Naive thymus-derived CD8-positive, alpha-beta T cell (primary cell): ENCODE measurements at places on chromosomes 4 and X.

- no peak for DNase-seq
These were observed 88.6 kb upstream of the MAD2L1 start for GRCh38 chr4:120155287-120155686.

GRCh38 chrX:84709987-84710386 is 207.7 kb upstream of the HDX start:
- no peak for DNase-seq

DNA sequence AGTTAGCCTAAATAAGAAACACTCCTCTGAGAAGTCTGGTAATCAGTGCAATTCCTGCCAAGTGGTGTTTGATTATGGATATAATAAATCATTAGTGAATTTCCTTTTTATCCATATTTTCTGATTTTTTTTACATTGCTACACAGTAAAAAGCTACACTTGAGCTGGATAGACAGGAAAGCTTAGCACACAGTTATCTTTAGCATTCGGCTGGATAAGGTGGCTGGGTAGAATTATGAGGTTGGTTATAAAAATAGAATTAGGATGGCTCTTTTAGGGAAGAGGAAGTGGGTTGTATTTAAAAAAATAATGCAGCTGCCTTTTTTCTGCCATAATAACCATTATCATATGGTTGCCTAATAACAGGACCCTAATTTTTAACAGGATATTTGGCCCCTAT is 460.6 kb downstream of the NAF1 start:
- DNase-seq, result no peak

DNA sequence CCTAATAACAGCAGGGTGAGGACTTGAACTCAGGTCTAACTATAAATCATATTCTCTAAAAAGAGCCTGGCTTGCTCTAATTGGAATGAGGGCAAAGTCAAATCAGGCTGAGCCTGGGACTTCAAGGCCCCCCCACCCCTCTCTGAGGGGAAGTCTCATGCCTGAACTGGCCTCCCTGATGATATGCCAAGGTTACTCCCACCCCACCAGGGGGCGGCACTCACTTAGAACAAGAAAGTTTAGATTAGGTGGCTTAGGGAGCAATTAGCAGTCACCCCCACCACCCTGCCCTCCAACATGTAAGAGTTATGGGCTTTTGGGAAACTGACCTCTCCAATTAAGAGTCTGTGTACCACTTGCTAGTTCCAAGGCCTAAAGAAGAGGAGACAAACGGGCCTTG is 2.7 kb downstream of the FOXO4 start:
- peak; percentile 69 for DNase-seq

GRCh38 chr4:17758485-17758884 is 22.9 kb downstream of the FAM184B start:
- DNase-seq, result no peak

DNA sequence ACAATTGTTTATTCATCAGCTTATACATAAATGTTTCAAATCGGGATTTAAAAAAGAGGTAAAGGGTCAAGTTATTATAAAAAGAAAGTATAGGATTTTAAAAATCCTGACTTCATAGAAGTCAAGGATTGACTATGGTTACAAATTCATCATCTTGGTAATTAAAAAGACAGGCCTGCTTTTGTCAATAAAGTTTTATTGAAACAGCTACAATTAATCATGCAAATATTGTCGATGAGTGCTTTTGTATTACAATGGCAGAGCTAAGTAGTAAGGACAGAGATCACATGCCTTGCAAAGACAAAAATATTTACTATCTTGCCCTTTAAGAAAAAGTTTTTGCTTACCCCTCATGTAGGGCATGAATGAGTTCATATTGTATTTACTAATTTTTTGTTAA is 595.4 kb downstream of the IL15 start:
- DNase-seq, result no peak

DNA sequence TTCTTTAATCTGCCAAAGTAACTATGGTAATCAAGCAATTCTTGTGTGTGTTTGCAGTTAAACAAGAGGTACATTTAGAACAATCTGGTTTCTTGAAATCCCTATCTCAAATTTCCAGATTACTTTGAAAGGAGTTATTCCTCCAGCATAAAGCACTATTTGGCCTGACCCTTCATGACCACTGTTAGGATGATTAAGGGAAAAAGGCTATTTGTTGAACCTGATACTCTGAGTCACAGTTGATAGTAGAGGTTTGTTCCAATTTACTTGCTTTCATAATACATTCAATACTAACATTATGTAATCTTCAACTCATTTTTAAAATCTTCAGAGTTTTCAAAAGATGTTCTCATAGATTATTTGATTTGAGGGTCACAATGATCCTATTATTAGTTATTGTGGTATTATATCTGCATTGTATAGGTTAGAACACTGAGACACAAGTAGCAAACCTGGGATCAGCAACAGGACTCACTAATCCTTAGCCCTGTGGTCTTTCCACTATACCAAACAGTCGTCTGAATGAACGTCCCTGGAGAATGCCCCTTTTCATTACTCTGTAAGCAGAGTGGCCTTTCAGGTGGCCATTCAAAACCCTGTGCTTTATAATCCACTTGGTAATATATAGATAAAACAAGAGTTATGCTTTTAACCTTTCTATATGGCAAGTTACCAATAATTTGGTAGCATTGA is 8.1 kb upstream of the NDST4 start:
- no peak for DNase-seq

DNA sequence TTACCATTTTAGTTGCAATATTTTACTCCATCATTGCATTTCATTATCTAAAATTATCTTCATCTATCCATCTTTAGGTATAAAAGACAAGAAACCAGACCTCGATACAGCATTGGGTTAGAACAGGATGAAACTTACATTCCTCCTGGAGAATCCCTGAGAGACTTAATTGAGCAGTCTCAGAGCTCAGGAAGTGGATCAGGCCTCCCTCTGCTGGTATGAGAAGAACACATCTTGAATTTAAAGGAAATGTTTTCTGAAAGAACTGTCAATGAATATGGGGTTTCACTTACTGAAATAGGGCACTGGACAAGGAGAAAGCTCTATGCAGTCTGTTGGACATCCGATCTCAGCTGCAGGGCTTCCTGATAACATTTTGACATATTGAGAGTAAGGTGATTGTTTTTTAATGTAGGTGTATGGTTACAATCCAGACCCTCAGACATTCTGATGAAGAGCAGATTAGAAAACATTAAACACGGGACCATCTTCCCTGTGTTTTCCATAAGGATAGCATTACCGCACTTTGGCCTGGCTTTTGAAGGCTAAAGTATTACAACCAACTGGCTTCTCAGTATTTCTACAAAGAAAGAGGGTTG is 367.2 kb downstream of the BMPR1B start:
- DNase-seq, result no peak

DNA sequence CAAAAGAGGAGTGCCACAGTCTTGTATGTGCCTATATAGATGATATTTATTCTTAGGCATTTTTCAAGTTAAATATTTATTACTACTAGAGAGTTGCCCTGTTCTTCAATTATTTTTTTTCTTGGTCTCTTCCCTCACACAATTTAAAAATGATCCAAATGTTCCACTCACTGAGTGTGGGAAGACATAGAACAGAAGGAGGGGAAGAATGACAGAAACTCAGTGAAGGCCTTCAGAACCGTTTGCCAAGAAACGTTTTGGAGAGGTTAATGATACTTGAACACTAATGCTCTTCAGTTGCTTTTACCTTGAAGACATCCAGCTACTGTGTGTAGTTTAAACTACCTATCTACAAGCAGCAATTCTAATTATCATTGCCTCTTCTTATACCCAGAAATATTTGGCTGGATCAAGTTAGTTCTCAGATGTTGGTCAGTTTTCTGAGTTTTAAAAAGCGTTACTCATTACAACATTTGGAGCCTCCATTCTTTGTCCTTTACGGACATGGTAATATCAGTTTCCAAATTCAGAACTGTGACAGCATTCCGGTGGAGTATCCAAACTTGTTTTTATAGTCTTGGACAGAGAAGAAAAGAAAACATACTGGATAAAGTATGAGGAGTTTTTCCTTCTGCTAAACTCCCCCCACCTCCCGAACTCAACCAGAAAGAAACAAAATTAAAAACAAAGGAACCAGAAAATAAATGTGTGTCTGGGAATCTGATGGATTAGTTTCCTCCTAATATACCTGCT is 389.7 kb downstream of the SPRY1 start:
- DNase-seq, result no peak

DNA sequence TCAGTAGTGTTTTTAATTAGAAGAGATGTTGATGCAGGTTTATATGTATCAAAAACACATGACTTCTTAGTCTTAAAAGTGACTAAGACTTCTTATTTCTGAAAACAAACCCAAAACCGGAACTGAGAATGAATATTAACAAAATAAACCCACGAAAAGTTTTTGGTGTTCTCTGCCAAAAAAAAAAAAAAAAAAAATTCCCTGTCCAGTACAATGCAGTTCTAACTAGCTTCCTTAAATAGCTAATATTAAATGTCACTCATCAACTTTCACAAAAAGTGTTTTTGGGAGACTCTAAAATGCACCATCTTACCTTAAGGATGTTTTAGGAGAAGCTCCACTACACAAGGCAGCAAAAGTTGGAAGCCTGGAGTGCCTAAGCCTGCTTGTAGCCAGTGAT is 2.0 kb downstream of the ANKRD37 start:
- no peak for DNase-seq

DNA sequence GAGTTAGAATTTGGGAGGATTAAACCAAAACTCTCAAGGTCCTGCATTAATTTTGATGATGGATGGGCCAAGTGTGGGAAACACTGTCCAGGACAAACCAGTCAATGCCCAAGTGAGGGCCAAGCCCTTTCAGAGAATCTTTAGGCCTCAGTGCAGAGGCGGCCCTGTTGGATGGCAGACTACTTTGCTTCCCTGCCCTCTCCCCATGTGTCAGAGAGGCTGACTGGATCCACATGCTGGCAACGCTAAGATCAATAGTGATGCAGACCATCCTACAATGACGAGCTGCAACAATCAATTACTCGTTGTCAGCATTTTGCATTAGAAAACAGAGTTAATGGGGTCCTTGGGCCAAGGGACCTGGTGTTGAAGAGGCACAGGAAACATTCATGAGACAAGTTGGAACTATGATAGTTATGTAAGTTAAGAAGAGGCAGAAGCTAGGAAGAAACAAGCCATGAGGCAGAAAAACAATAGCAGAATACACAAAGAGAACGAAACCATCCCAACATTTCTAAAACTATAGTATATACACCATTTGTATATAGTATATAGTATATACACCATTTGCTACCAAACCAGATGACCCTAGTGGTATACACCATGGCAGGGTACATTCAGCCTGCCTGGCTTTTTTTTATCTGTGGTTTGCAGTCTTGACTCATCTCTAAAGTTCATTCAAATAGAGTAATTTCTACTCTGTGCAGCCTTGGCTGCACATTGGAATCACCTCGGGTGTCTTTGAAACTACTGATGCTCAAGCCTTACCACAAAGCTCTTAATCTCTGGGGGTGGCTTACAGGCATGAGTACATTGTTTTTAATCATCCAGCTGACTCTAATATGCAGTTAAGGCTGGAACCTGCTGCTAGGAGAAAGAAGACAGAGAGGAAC is 147.7 kb upstream of the GYPA start:
- DNase-seq, result no peak

- DNase-seq, result no peak
These were observed 28.7 kb downstream of the CC2D2A start for GRCh38 chr4:15498356-15498755.

DNA sequence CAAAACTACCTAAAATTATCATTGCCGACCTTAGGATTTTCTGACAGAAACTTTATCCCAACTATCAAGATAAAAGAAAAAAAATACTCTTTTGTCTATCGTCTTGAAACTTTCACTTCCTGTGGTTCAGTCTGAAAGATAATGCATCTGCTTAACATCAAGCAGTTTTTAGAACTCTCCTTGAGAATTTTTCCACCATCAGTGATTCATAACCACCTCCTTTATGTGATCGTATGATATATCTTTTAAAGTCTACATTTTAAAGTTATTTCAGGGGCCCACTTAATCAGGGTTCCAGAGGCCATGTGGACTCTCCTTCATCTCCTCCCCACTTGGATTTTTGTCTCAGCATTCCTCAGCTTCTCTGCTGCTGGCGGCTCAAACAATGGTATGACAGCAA is 272.8 kb upstream of the TENM3 start:
- no peak for DNase-seq

DNA sequence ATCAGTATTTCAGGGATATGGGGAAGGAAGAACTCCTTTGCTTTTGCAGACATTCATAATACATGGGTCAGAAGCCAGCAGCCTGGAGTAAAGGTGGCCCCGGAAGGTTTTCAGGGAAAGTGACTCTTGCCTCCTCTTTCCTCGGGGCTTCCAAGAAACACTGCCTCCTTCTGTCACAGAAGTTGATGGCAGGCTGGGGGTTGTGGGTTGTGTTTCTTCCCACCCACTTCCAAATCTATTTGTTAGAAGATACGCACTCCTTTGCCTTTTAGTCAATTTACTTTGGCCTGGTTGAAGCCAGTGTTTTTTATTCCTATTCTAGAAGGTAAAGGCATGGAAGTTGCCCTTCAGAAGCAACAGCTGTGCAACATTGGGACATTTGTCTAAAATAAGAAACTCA is 19.7 kb downstream of the KIT start:
- no peak for DNase-seq

DNA sequence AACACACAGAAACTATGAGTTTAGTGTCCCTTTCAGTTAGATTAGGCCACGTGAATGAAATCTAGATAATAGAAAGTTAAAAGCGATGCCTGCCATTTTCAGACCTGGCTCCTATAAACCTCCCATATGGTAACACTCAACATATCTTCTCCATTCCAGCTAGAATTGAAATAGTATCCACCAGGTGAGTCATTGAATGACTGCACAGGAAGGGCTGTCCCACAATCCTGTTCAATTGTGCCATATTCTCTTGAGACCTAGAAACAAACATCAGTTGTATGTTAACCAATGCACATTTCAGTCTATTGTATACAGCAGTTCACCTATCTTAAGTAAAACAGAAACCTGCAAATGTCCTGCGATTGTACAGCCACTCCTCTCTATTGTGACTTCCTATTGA is 659.3 kb upstream of the SLIT2 start:
- no peak for DNase-seq

DNA sequence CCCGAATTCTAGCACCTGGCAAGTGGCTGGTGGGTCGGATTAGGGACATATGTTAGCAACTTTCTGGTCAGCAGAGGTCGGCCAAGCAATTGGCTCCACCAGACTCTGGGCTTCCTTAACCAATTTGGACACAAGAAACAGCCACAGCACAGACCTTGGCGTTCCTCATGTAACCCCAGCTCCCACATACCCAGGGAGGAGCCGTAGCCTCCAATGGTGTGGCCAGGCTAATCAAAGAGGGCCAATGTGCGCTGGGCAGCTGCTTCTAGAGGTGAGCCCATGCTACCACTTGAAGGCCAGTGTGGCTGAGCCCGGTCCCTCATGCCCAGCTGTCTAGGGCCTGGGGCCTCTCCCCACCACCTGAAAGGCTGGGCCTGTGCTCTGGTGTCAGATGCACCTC is 82.5 kb upstream of the MSX1 start:
- DNase-seq, result no peak

DNA sequence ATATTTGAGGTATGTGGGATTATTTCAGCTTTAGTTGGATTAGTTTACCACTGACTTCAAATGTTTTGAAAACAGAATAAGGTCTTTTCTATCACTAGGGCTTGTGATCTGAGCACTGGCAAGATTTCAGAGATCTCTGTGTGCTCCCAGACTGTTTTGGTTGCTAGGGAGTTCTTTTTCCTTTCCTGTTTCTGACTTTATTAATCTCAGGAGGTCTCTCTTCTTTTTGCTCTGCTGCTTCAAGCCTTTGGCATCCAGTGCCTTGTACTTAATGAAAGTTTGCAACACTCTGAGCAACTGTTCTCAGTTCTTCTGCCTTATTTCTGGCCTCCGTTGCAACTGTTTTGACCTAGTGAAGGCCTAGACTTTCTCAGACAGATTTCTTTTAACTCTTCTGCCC is 32.1 kb upstream of the PAQR3 start:
- DNase-seq, result no peak
